Stimulated activated naive CD8-positive, alpha-beta T cell treated with anti-CD3 and anti-CD28 coated beads, Interleukin-15, Interleukin-2, amounts not matched to agents 100 U/mL and 50 U/mL, for 24 hours (primary cell): ENCODE measurements at places on chromosomes 1 and 21.

DNA sequence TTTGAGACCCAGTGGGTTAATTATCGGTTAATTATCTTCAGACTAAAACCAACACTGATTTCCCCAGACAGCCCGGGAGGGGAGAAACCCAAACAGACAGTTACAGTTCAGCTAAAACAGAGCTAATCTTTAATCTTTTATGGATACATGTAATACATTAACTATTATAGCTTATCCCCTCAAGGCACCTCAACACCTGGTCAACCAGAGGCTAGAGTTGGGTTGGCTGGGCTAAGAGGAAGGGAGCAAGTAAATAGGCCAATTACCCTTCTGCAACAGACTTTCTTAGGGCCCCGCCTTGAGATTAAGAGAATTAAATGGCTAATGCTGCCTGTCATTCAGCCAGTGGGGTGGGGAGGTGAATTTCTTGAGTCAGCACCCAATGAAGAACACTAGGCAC lies 6.6 kb upstream of the MED18 start:
- no peak for DNase-seq

- no peak for DNase-seq
These were observed 4.7 kb downstream of the UROD start for GRCh38 chr1:45016767-45017166.

DNA sequence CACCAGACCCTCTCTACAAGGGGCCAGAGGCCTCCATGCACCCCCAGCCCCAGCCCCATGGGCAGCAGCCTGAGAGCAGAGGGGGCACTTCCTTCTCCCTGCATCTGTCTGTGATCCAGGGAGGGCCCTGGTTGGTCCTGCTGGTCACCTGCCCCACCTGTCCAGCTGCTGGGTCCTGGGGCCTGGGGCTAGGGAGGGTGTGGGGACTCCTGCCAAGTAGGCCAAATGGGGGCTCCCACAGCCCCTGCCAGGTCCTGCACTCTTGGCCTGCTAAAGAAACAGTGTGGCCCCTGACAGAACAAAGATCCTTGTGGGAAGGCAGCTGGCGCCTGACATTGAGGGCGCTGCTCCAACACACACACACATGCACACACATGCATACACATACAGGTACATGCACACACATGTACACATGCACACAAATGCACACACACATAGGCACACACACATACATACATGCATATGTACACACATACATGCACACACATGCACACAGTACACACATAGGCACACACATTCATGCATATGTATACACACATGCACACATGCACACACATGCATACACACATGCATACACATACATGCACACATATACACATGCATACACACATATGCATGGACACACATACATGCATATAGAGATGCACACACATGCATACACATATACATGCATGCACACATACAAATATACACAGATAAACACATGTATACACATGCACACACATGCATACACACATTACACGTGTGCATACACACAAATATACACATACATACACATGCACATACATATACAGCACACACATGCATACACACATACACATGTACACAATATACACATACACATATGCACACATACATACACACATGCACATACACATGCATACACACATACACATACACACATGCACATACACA lies 49.9 kb downstream of the TRPM2 start:
- no peak for DNase-seq

- no peak for DNase-seq
These were observed 15.3 kb upstream of the FHAD1 start for GRCh38 chr1:15231714-15232201.

DNA sequence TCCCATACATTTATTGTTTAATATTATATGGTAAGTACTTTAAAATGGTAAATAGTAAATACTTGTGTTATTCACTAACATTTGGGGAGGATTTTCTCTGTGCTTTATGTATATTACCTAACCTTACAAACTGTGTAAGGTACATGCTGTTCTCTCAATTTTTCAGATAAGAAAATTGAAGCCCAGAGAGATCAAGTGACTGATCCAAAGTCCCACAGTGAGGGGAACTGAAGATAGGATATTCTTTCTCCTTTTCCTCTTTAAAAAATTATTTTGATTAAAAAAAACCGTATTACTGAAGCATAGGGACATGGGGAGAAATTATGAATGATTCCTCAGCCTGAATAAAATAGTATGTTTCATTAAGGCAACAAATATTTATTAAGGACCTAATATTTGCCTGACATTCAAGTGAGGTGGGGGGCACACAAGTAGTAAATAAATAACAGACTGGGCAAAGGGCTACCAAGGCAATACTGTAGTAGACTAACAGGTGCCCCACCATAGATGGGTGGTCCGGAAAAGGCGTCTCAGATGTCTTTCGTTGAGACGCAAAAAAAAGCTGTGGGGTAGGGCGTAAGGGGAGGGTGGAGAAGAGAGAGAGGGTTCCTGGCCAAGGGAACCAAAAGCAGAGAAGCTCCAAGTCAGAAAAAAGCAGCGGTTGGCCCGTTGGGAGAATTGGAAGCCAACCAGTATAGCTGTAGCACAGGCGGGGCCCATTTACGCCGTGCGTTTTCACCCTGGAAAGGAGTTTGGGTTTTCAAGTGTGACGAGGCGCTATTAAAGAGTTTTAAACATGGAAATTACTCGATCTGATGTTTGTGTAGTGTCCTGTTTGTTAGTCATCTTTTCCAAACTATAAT lies 944 bp upstream of the AGO3 start:
- peak; percentile 43 for DNase-seq

DNA sequence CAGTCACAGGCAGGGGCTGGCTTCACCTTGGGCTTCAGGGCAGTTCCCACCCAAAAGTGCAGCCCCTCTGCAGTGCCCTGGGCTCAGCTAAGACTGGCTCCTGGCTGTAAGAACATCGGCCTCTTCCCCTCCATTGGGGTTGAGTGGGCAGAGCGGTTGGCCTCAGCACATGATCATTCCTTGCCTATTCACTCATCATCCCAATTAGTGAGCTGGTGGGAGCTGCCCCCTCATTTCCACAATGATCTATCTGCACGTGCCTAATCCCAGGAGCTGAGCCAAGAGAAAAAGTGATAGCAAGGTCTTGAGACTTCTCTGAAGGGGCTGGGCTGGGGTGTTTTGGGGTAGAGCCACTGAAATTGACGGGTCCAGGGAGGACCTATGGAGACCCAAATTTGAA lies 133.6 kb downstream of the SYF2 start:
- DNase-seq = no peak

DNA sequence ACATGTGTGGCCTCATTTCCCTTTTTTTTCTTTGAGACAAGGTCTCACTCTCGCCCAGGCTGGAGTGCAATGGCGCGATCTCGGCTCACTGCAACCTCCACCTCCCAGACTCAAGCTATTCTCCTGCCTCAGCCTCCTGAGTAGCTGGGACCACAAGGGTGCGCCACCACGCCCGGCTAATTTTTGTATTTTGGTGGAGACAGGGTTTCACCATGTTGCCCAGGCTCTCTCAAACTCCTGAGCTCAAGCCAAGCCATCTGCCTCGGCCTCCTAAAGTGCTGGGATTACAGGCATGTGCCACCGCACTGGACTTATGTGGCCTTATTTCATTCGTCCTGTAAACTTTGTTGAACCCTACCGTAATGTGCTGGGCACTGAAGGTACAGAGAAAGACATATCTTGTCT lies 569 bp upstream of the WARS2 start:
- peak; percentile 61 for DNase-seq

DNA sequence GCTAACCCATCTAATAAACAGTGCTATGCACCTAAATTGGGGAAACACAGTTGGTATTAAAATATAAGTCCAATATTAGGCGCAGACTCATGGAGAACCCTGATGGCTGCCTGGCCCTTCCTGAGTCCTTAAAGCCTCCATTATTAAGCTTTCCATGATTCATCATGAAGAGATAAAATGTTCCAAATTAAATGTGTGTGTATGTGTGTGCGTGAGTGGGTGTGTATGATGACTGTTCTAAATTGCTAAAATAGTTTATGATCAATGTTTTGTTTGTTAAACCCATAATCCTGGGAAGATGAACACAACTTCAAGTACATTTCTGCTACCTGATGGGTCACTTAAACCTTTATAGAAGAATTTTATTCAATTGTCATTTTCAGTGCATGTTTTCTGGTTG lies 6.3 kb upstream of the RBBP5 start:
- DNase-seq = no peak

DNA sequence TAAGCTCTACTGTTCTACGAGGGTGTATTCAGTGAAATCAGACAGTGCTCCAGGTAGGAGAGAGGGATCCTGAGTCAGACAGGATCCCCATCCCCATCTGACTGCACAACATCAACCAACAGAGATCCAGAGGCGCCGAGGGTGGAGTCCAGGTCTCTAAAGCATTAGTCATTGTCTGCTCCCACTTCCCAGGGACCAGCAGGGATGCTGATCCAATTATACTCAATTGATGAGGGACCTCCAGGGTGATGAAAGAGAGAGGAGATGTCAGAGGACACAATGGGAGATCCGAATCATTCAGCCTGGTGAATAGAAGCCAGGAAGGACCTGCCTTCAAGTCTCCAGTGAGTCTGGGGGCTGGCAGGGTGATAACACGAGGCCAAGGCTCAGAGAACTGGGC lies 39.5 kb upstream of the STMN1 start:
- no peak for DNase-seq

DNA sequence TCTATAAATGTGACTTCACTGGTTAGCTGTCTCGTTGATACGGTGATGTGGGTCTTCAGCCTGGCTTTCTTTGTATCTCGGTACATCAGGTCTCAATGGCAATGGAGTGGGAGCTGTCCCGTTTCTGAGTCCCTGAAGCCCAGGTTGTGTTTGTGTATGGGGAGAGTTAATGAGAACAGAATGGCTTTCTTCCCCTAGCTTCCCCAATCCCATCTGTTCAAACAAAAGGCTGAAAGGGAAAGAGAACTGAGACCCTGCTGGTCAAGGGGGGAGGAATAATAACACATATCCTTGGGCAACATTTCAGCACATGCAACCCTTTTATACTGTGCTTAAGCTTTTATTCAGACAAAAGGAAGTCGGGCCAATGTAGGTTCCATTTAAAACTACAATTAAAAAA lies 28.4 kb upstream of the CASQ2 start:
- no peak for DNase-seq

DNA sequence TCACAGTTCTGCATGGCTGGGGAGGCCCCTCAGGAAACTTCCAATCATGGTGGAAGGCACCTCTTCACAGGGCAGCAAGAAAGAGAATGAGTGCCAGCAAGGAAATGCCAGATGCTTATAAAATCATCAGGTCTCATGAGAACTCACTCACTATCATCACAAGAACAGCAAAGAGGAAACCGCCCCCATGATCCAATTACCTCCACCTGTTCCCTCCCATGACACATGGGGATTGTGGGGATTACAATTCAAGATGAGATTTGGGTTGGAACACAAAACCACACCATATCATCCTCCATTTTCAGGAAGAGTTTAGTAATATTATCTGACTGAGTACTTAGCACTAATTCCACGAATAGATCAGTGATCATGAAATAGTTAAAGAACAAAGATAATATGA lies 244.2 kb downstream of the LMO4 start:
- no peak for DNase-seq

GRCh38 chr1:162235241-162235800 lies 141.3 kb downstream of the SPATA46 start:
- no peak for DNase-seq

DNA sequence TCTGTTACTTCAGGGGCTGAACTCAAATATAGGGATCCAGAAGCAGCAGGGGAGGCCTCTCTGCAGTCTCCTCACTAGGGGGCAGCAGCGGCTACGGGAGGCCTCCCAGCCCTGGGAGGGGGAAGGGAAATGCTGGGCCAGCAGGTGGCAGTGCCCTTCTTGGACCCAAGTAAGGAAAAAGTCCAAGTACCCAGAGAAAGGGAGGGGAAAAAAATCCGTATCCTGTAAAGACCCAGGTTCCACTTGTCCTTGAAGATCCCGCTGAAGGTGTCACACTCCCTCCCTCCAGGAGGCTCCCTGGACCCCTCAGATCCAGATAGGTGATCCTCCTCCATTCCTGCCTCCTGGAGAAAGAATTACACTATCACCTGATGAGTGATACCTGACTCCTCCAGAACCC lies 14.1 kb upstream of the NUAK2 start:
- DNase-seq = peak; percentile 90

DNA sequence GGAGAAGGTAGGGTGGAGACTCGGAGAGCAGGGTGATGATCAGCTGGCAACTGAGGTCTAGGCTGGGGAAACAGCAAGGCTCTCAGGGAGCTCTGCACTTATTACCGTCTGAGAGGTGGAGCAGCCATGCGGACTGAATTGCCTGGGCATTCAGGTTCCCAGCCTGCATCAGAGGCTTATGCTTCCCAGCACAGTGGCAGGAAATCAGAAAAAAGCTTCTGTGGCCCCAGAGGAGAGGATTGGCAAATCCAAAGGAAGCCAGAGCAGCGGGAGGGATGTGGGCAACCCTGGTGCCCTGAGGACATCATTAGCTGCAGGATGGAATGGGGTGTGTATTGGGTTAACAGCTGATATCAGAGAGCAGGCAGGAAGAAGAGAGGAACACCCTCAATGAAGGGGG lies 374.1 kb upstream of the POU3F1 start:
- no peak for DNase-seq

- no peak for DNase-seq
These were observed 100.6 kb upstream of the VAMP3 start for GRCh38 chr1:7670334-7671145.

- DNase-seq = no peak
These were observed 40.0 kb upstream of the CITED4 start for GRCh38 chr1:40901886-40902852.

DNA sequence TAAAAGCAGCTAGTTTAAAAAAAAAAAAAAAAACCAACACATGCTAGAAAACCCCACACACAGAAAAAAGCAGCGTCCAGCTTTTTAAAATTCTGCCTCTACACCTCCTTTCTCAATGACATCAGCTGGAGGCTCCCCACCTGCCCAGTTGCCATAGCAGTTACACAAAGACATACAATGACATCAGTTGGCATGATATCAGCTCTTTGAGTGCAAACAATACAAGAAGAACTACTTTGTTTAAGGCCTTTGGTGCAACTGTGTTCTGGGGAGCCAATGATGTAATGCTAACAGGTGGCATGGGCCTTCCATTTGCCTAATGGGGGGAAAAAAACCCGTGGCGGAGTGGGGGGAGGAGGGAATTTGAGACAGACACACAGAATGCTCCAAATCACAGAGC lies 32.9 kb downstream of the DUSP10 start:
- peak; percentile 32 for DNase-seq

DNA sequence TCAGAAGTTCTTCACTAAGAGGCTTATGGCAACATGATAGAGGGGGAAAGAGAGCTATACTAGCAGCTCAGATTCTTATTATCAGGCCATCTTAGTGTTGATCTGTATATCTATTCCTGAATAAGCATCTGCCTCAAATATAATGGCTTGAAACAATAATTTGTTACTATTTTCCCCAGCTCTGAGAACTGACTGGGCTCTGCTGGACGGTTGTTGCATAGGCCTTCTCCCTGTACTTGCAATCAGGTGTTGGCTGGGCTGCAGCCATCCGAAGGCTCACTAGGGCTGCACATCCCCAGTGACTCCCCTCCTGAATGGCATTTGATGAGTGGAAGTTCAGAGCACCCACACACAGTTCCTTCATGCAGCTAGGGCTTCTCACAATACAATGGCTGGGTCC lies 116.0 kb downstream of the PROX1 start:
- DNase-seq = no peak
